ENCODE measurements at places on chromosomes 11 and 22. TPM values are rescaled to one million over a fixed set of nuclear protein-coding genes. Genes with fewer than 3 reads are reported as not detected.

GRCh38 chr11:69864686-69865661 lies 45.8 kb upstream of the FGF3 start:
- H3K4me3 ChIP-seq: no peak overlapping the region
- peaks cover 6% of the 10 kb centered on the region for H3K4me1 ChIP-seq
- no peak for DNase-seq
- peaks cover 9% of the 10 kb centered on the region for H3K27me3 ChIP-seq
- no peak overlapping the region for H3K27ac ChIP-seq
- H3K36me3 ChIP-seq: no peaks in the 10 kb centered on the region

GRCh38 chr11:108708173-108708572 lies 43.3 kb downstream of the DDX10 start:
- H3K27ac ChIP-seq: no peak overlapping the region
- no peak for DNase-seq
- peaks cover 40% of the 10 kb centered on the region for H3K36me3 ChIP-seq

- H3K4me1 ChIP-seq: no peaks in the 10 kb centered on the region
- no peak within 1 kb of the TSS for H3K27ac ChIP-seq
Measured at GRCh38 chr11:1572197-1573076, at the start of gene DUSP8. TSS of gene DUSP8 (minus strand) at chr11:1572271. CDS start at chr11:1565826, 6,445 bp downstream.

CRYBB2 gene
- total RNA-seq: not detected

APOBEC3A gene
- not detected for total RNA-seq

Data from osteoblast (primary cell).